Mesothelial cell of epicardium (in vitro differentiated cells): ENCODE measurements at places on chromosomes 1 and 21. TPM values are rescaled to one million over a fixed set of nuclear protein-coding genes. Genes with fewer than 3 reads are reported as not detected.

The ORC1 gene
- total RNA-seq: 4.4 to 4.7 TPM (median 4.5 TPM) in 3 replicates

DNA sequence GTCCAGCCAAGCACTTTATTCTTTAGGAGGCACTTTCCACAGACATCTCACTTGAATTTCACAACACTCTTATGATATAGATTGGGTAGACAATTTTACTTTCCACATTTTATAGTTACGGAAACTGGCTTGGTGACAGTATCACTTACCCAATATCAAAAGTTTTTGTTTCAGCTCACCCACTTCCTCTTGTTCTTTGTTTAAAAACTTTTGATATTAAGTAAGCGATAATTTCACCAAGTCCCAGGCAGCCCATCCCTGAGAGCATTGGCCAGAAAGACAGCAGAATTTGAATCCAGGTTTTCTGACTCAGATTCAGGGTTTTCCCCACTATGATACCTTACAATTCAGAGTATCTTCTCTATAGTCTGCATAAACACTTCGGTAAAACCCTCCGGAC, 60.0 kb downstream of the LRIG2 start:
- H3K4me3 ChIP-seq: no peak overlapping the region
- no peaks in the 10 kb centered on the region for H3K27me3 ChIP-seq
- DNase-seq: no peak
- peaks cover 22% of the 10 kb centered on the region for H3K36me3 ChIP-seq

GRCh38 chr1:115837740-115838421, 3.0 kb downstream of the NHLH2 start:
- peak; percentile 57 for DNase-seq
- H3K36me3 ChIP-seq: no peaks in the 10 kb centered on the region
- peak overlapping the region; percentile 79 for H3K27ac ChIP-seq

DNA sequence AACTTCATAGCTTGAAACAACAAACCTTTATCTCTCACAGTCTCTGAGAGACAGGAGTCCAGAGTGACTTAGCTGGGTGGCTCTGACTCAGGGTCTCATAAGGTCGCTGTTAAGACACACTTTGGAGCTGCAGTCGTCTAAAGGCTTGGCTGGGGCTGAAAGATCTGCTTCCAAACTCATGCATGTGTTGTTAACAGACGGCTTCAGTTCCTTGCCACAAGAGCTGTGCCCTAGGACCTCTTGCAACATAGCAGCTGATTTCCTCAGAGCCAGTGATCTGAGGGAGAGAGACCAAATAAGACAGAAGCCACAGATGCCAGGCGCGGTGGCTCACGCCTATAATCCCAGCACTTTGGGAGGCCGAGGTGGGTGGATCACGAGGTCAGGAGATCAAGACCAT, 176.8 kb downstream of the DISC1 start:
- peaks cover 9% of the 10 kb centered on the region for H3K36me3 ChIP-seq
- H3K4me3 ChIP-seq: no peak overlapping the region
- H3K27ac ChIP-seq: no peak overlapping the region

The TMEM50A gene
- 66.1 to 70.6 TPM (median 67.2 TPM) in 3 replicates for total RNA-seq

- no peaks in the 10 kb centered on the region for H3K27me3 ChIP-seq
- H3K4me1 ChIP-seq: no peaks in the 10 kb centered on the region
- H3K27ac ChIP-seq: no peak overlapping the region
- no peak overlapping the region for H3K4me3 ChIP-seq
These were observed 1093.1 kb downstream of the MRPL39 start for GRCh38 chr21:24514081-24514733.

The SMIM1 gene
- total RNA-seq: 10.1 to 12.1 TPM (median 11.6 TPM) in 3 replicates

DNA sequence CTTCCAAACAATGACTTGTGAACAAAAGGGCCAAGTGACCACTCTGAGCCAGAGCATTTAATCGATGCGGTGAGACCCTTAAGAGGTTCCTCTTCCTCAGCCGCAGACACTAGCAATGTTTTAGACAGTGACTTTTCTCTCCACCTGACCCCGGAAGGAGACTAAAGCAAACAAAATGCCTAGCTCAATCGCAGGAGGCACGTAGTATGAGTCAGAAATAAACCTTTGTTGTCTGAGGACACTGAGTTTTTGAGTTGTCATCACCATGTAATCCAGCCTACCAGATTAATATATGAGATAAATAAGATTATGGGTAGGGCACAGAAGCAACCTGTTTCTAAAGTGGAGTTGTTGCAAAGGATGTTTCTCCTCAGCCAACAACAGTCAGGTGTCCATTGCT, 326.2 kb upstream of the DUSP10 start:
- H3K27me3 ChIP-seq: no peaks in the 10 kb centered on the region
- no peak overlapping the region for H3K27ac ChIP-seq
- no peaks in the 10 kb centered on the region for H3K36me3 ChIP-seq
- H3K4me3 ChIP-seq: no peak overlapping the region
- DNase-seq: no peak
- H3K4me1 ChIP-seq: peaks cover 14% of the 10 kb centered on the region

DNA sequence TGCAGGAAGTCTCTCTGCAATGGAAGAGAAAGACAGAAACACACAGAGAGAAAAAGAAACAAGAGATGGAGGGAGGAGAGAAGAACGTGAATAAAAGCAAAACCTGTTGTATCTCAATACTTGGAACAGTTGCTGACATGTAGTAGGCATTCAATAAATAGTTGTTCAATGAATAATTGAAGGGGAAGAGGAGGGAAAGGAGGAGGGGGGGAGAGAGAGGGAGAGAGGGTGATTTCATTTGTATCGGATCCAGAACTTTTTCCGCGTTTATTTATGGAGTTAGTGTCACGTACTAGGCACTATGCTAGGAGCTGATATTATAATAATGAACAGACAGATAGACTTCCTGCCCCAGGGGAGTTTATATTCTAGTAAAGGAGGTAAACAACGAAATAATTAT, 144.1 kb downstream of the OMA1 start:
- DNase-seq: no peak
- peaks cover 15% of the 10 kb centered on the region for H3K4me1 ChIP-seq
- no peaks in the 10 kb centered on the region for H3K36me3 ChIP-seq
- H3K4me3 ChIP-seq: no peak overlapping the region
- H3K27me3 ChIP-seq: peaks cover 3% of the 10 kb centered on the region
- H3K27ac ChIP-seq: no peak overlapping the region

DNA sequence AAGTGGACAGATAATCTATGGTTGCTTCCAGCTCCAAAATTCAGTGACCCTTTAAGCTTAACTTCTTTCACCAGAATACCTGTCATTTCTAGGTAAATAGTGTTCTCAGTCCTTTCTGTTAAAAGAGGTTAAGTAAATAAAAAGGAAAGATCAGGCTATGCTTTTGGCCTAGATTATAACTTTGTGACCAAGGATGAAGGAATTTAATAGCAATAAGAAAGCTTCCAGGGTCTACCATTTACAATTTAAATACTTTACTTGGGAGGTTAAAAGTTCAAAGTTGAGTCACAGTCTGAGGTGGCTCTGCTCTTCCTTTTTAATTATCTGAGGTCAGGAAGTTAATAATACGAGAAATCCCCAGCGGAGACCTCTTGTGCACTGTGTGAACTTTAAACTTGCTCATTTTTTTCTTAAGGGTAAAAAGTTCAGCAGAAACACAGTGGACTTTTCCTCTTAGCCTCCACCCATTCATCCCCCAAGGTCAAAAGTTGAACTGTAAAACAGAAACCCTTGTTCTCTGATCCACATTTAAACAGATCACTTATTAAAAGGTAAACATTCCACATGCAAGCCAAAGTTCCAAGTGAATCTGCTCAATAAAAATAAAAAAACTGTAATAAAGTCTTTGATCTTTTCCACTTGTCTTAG, 187.1 kb downstream of the NRIP1 start:
- DNase-seq: no peak
- H3K4me3 ChIP-seq: no peak overlapping the region
- peak overlapping the region; percentile 89 for H3K27ac ChIP-seq
- peaks cover 67% of the 10 kb centered on the region for H3K4me1 ChIP-seq

The SSBP3 gene
- 171 to 188 TPM (median 172 TPM) in 3 replicates for total RNA-seq

- peaks cover 16% of the 10 kb centered on the region for H3K36me3 ChIP-seq
- no peak for DNase-seq
- peaks cover 16% of the 10 kb centered on the region for H3K4me1 ChIP-seq
- H3K4me3 ChIP-seq: no peak overlapping the region
These were observed 178.4 kb upstream of the TMEM51 start for GRCh38 chr1:14975119-14975518.

DNA sequence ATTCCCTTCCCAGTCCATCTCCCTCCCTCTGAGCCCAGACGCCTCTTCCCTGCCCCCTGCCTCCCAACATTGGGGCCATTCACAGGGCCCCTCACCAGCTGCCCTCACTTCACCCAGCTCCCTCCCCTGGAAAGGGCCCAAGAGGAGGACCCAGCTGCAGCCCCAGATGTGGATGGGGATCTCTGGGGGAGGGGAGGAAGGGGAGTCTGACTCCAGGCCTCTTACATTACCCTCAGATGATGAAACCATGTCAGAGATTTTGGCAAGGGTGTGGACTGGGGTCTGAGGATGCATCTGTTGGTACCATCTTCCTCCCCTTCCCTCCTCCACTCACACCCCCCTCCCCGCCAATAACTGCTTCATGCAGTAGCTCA, 1.1 kb upstream of the KIF21B start:
- no peak overlapping the region for H3K27ac ChIP-seq
- no peak overlapping the region for H3K4me3 ChIP-seq
- peaks cover 44% of the 10 kb centered on the region for H3K4me1 ChIP-seq
- peaks cover 32% of the 10 kb centered on the region for H3K27me3 ChIP-seq

The SPRR5 gene
- not detected in 3 replicates for total RNA-seq

The SV2A gene
- 19.1 to 20.3 TPM (median 19.6 TPM) in 3 replicates for total RNA-seq

- DNase-seq: no peak
- no peak overlapping the region for H3K4me3 ChIP-seq
- H3K4me1 ChIP-seq: peaks cover 20% of the 10 kb centered on the region
- no peaks in the 10 kb centered on the region for H3K27me3 ChIP-seq
These were observed 3.8 kb downstream of the HECTD3 start for GRCh38 chr1:45007311-45007710.

The FAM151A gene
- total RNA-seq: not detected in 3 replicates

- no peaks in the 10 kb centered on the region for H3K27me3 ChIP-seq
- no peak overlapping the region for H3K27ac ChIP-seq
- DNase-seq: no peak
- peaks cover 14% of the 10 kb centered on the region for H3K36me3 ChIP-seq
- H3K4me1 ChIP-seq: peaks cover 14% of the 10 kb centered on the region
These were observed 34.5 kb upstream of the DPH5 start for GRCh38 chr1:101059945-101060542.
